ENCODE measurements at places on chromosomes 12 and 14. TPM values are rescaled to one million over a fixed set of nuclear protein-coding genes. Genes with fewer than 3 reads are reported as not detected.

GRCh38 chr12:81209012-81209411, 131.1 kb downstream of the ACSS3 start:
- H3K36me3 ChIP-seq = no peaks in the 10 kb centered on the region
- DNase-seq = no peak
- H3K4me3 ChIP-seq = no peak overlapping the region
- H3K27me3 ChIP-seq = no peaks in the 10 kb centered on the region

DNA sequence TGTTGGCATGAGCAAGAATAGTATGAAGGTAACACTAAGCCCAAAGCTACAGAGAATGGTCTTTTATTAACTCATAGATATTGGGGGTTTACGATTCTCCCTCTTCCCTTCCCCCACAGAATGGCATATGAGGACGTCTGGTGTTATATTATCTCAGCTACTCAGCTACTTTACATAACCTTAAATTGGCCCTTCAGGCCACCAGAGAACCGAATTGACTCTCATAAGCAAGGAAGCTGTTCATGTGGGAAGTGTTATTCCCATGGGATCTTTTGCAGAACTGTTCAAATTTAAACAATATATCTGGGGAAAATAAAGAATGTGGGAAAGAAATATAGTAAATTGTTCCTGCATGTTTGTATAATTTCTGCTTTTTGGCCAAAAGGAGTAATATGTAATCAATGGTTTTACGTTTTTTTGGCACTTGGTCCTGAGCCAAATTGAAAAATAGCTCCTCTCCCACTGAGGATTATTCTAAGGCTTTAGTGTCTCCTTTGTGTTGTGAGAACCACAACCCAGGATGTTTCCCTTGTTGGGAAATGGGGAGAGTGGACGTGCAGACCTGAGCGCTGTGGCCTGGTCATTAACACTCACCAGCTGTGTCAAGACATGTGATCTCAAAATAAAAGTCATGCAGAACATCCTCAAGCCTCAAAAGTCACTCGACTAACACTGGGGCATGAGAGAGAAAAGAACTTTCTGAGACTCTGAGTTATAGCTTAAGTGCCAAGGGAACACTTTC, 31.8 kb upstream of the CMAS start:
- H3K27me3 ChIP-seq = no peaks in the 10 kb centered on the region
- no peak for DNase-seq
- H3K4me1 ChIP-seq = no peaks in the 10 kb centered on the region
- no peaks in the 10 kb centered on the region for H3K36me3 ChIP-seq
- no peak overlapping the region for H3K27ac ChIP-seq

GRCh38 chr14:81269100-81269978, 48.6 kb upstream of the GTF2A1 start:
- H3K27ac ChIP-seq = no peak overlapping the region
- H3K36me3 ChIP-seq = no peaks in the 10 kb centered on the region
- H3K27me3 ChIP-seq = no peaks in the 10 kb centered on the region

DNA sequence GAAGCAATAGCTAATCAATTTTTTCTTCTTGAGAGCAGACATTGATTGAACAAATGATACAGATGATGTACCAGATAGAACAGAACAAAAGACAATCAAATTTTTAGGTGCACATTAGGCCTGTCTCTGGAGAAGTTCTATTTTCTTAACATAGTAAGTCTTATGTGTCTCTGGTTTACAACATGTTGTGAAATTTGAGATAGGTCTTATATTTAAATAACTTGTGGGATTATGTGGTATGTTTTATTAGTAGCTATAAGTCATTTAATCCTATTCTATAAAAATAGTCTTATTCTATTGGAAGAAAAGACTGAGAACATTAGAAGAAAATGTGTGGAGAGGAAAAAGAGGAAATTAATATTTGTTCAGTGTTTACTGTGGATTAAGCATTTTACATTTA, 358.0 kb downstream of the ATP23 start:
- no peak for DNase-seq
- H3K27me3 ChIP-seq = peaks cover 10% of the 10 kb centered on the region
- peaks cover 31% of the 10 kb centered on the region for H3K4me1 ChIP-seq
- H3K27ac ChIP-seq = no peak overlapping the region
- no peaks in the 10 kb centered on the region for H3K36me3 ChIP-seq

The LLPH gene
- total RNA-seq = 45.9 TPM

- H3K4me1 ChIP-seq = no peaks in the 10 kb centered on the region
- no peak for DNase-seq
- H3K4me3 ChIP-seq = no peak overlapping the region
- no peak overlapping the region for H3K27ac ChIP-seq
Measured at GRCh38 chr14:59013672-59014298, 174.7 kb upstream of the DAAM1 start.

The PIANP gene
- total RNA-seq = 0.28 TPM

DNA sequence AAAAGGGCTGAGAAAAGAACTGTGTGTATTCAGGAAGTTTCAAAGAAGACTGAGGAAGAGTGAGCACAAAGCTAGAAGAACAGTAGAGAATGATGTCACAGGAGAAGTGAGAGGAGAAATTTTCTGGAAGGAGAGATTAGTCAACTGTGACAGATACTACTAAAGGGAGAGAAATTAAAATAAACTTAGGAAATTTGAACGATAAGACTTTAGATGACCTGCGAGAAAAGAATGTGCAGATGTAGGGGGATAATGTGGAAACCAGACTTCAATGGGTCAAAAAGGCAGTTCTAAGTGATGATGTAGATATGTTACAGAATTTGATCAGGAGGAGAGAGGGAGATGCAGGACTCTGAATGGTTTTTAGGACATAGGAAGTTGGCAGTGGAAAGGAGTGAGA, 287.4 kb downstream of the SYT1 start:
- no peak overlapping the region for H3K4me3 ChIP-seq
- DNase-seq = no peak
- no peak overlapping the region for H3K27ac ChIP-seq
- no peaks in the 10 kb centered on the region for H3K27me3 ChIP-seq
- no peaks in the 10 kb centered on the region for H3K36me3 ChIP-seq

GRCh38 chr12:55501601-55502000, 9.4 kb downstream of the OR6C68 start:
- DNase-seq = no peak
- peaks cover 4% of the 10 kb centered on the region for H3K4me1 ChIP-seq
- H3K4me3 ChIP-seq = no peak overlapping the region

GRCh38 chr12:76568130-76568529, 8.6 kb upstream of the OSBPL8 start:
- H3K27me3 ChIP-seq = no peaks in the 10 kb centered on the region
- H3K36me3 ChIP-seq = no peaks in the 10 kb centered on the region
- no peak overlapping the region for H3K27ac ChIP-seq
- no peak overlapping the region for H3K4me3 ChIP-seq
- DNase-seq = no peak

- no peak for DNase-seq
- no peaks in the 10 kb centered on the region for H3K36me3 ChIP-seq
- no peaks in the 10 kb centered on the region for H3K4me1 ChIP-seq
Measured at GRCh38 chr12:64911081-64911480, 86.6 kb downstream of the TBC1D30 start.

The MUCL1 gene
- not detected for total RNA-seq

The KRT6B gene
- total RNA-seq = not detected

- DNase-seq = peak; percentile 31
- H3K27me3 ChIP-seq = no peaks in the 10 kb centered on the region
- peak overlapping the region; percentile 36 for H3K27ac ChIP-seq
- H3K36me3 ChIP-seq = no peaks in the 10 kb centered on the region
Measured at GRCh38 chr14:53890611-53891101, 66.0 kb downstream of the BMP4 start.

- no peak for DNase-seq
- no peak overlapping the region for H3K27ac ChIP-seq
- H3K4me3 ChIP-seq = no peak overlapping the region
Measured at GRCh38 chr14:70067810-70068209, 120.9 kb downstream of the SLC8A3 start.

- no peaks in the 10 kb centered on the region for H3K36me3 ChIP-seq
- H3K4me3 ChIP-seq = no peak overlapping the region
- peaks cover 41% of the 10 kb centered on the region for H3K4me1 ChIP-seq
Measured at GRCh38 chr14:61218767-61219166, 62.4 kb downstream of the TMEM30B start.

- H3K4me3 ChIP-seq = no peak overlapping the region
- peaks cover 31% of the 10 kb centered on the region for H3K36me3 ChIP-seq
- no peak for DNase-seq
- no peak overlapping the region for H3K27ac ChIP-seq
- H3K27me3 ChIP-seq = no peaks in the 10 kb centered on the region
- no peaks in the 10 kb centered on the region for H3K4me1 ChIP-seq
Measured at GRCh38 chr14:104247336-104248202, 109.2 kb downstream of the KIF26A start.

The DAO gene
- total RNA-seq = not detected

GRCh38 chr14:81388336-81388735, 11.8 kb downstream of the STON2 start:
- H3K36me3 ChIP-seq = no peaks in the 10 kb centered on the region
- H3K4me1 ChIP-seq = peaks cover 8% of the 10 kb centered on the region
- H3K27ac ChIP-seq = no peak overlapping the region
- no peak for DNase-seq
- H3K4me3 ChIP-seq = no peak overlapping the region
- H3K27me3 ChIP-seq = no peaks in the 10 kb centered on the region

DNA sequence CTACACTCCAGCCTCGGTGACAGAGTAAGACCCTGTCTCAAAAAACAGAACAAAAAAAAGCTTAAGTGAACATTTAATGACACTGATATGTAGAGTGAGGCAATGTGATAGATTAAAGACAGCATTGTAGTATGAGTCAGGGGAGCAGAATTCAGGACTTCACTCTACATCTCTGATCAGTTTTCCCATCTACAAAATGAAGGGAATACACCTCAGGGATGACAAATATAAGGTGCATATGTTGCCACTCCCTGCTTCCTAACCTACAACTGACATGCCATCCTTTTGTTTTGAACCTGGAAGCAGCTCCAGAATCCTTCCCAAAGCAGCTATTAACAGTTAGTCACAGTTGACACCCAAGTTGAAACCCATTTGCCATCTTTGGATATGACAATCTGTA, 30.9 kb upstream of the STRN3 start:
- no peaks in the 10 kb centered on the region for H3K27me3 ChIP-seq
- no peaks in the 10 kb centered on the region for H3K36me3 ChIP-seq
- H3K27ac ChIP-seq = no peak overlapping the region

- no peaks in the 10 kb centered on the region for H3K4me1 ChIP-seq
- no peaks in the 10 kb centered on the region for H3K27me3 ChIP-seq
- no peak for DNase-seq
- H3K36me3 ChIP-seq = no peaks in the 10 kb centered on the region
- no peak overlapping the region for H3K27ac ChIP-seq
Measured at GRCh38 chr12:131034631-131035244, 81.0 kb downstream of the ADGRD1 start.

The ZC2HC1C gene
- not detected for total RNA-seq

GRCh38 chr14:32786886-32787285, 151.8 kb upstream of the NPAS3 start:
- no peaks in the 10 kb centered on the region for H3K36me3 ChIP-seq
- H3K27me3 ChIP-seq = no peaks in the 10 kb centered on the region
- DNase-seq = no peak

DNA sequence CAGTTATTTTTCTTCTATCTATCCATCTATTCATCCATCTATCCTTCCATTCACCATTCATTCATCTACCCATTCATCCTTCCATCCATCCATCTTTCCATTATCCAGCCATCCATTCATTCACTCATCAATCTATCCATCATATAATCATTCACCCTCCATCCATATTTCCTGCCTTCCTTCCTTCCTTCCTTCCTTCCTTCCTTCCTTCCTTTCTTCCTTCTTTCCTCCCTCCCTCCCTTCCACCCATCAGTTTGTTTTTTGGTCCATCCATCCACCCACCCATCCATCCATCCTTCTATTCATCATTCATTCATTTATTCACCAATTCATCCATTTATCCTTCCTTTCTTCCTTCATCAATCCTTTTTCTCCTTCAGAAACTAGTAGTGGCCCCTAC, 34.3 kb upstream of the NOS1 start:
- H3K27me3 ChIP-seq = no peaks in the 10 kb centered on the region
- no peaks in the 10 kb centered on the region for H3K4me1 ChIP-seq
- DNase-seq = no peak
- no peak overlapping the region for H3K27ac ChIP-seq
- no peak overlapping the region for H3K4me3 ChIP-seq
- H3K36me3 ChIP-seq = peaks cover 27% of the 10 kb centered on the region

The CD27 gene
- 0.15 TPM for total RNA-seq

The HELB gene
- 20.4 TPM for total RNA-seq

The MANSC4 gene
- total RNA-seq = not detected

DNA sequence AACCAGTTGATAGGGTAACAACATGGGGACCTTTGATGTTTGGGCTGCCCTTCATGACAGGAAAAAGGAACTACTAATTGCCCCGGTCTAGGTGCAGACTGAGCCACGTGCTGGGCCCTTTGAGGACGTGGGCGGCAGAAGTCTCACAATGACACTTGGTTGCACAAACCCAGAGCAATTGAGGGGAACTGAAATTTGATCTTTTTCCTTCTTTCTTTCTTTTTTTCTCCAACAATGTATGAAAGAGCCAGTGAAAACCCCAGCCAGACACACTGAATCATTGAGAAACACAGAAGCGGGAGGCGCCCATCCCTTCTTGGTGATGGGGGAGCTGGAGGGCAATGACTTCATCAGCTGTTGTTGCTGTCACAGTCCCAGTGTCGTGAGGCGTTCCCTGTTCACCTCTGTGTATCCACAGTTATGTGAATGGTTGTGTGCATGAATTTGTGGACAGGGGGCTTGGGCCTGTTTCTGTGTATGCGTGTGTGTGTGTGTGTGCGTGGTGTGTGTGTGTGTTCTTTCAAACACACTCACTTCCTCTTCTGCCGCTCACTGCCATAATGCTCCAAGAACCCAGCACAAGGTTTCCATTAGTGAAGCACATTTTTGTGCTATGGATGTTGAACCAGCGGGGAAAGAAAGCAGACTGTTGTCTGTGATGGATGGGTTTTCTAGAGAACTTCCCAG, 137.5 kb upstream of the CCND2 start:
- DNase-seq = peak; percentile 84
- peak overlapping the region; percentile 97 for H3K27ac ChIP-seq
- no peaks in the 10 kb centered on the region for H3K27me3 ChIP-seq
- peaks cover 50% of the 10 kb centered on the region for H3K4me1 ChIP-seq

DNA sequence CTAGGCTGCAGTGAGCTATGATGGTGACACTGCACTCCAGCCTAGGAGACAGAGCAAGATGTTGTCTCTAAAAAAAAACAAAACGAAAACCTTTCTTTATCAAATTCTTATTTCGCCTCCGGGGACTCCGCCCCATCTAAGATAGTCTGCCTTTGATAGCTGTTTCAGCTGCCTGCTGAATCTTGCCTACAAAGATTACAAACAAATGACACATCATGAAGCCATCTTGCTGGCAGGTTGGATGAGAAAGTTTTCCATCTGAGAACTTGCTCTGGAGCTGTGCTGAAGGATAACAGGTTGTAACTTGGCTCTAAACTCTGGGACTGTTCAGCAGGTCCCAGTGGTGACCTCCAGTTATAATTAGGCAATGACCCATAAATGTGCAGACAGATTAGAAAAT, 41.8 kb upstream of the AEBP2 start:
- H3K36me3 ChIP-seq = no peaks in the 10 kb centered on the region
- no peak for DNase-seq
- H3K27me3 ChIP-seq = no peaks in the 10 kb centered on the region
- H3K4me3 ChIP-seq = no peak overlapping the region
- no peak overlapping the region for H3K27ac ChIP-seq
- peaks cover 15% of the 10 kb centered on the region for H3K4me1 ChIP-seq

- H3K4me3 ChIP-seq = no peak overlapping the region
- H3K36me3 ChIP-seq = no peaks in the 10 kb centered on the region
- no peaks in the 10 kb centered on the region for H3K4me1 ChIP-seq
- no peak overlapping the region for H3K27ac ChIP-seq
Measured at GRCh38 chr12:97567619-97568110, 105.1 kb downstream of the RMST start.

Measured in SJCRH30 (cell line).